T-helper 22 cell (primary cell): ENCODE measurements at places on chromosomes 3 and 15.

GRCh38 chr3:85576091-85576690 is 617.4 kb downstream of the CADM2 start:
- peak; percentile 2 for DNase-seq

DNA sequence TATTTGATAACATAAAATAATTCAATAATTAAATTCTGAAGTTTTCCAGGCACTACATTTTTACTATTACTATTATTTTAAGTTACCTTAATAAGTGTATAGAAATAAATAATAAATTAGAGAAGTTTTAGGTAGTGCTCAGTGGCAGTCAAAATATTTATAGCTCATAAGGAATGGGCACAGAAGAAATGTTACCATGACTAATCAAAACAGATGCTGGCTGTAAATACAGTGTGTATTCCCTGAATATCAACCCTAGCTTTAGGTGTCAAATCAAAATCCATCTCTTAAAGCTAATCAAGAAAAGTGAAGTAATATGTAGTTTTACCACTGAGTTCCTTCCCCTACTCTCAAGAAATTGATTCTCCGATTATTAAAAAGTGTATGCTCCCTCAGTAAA is 35.5 kb downstream of the ZBTB20 start:
- no peak for DNase-seq

DNA sequence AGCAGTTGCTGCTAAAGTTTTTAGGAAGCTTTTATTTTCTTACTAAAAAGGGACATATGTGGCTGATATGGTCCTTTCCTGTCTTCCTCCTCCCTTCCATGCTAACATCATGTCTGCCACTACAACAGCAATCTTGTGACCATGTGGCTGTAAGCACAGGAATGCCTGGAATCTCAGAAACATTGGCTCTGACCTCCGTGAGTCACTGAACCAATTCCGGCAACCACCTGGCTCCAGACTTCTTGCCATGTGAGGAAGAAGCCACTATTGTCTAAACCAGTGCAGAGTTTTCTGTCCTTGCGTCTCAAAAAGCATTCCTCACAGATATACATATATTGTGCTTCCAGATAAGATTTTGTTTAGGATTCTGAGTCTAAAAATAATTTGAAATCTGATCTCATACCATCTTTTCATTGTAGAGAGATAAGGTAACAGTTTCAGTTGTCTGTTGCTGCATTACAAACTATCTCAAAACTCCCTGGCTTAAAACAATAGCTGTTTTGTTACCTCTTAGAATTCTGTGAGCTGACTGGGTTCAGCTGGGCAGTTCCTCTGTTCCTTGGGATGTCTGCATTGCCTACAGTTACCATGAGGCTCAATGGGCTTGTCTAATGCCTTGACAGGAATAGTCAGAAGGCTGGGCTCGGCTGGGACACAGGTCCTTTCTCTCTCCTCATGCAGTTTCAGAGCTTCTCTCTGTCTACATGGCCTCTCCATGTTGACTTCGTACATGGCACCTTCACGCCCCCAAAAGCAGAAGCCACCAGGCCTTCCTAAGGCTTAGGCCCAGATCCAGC is 77.3 kb upstream of the MAGI1 start:
- no peak for DNase-seq

GRCh38 chr3:23203708-23204330 is 692 bp downstream of the UBE2E2 start:
- DNase-seq: no peak

- no peak for DNase-seq
These were observed 133.4 kb downstream of the FOXP1 start for GRCh38 chr3:71450162-71450561.

- no peak for DNase-seq
These were observed 18.7 kb downstream of the ABTB1 start for GRCh38 chr3:127691489-127691888.

DNA sequence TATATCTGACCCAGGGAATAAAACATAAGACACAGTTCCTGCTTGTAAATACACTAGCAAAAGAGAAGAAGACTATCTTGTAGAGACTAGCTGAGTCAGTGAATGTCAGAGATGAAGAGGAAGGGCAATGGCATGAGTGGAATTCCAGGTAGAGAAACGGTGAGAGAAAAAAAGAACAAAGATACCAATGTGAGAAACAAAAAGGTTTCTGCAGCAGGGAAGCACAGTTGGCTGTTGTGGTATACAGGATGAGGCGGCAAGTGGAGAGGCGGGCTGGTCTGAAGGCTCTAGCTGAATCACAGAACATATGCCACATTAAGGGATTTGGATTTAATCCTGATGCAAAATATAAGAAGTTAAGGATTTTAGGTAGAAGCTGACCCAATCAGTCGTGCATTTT is 17.1 kb upstream of the TASOR start:
- DNase-seq: no peak

DNA sequence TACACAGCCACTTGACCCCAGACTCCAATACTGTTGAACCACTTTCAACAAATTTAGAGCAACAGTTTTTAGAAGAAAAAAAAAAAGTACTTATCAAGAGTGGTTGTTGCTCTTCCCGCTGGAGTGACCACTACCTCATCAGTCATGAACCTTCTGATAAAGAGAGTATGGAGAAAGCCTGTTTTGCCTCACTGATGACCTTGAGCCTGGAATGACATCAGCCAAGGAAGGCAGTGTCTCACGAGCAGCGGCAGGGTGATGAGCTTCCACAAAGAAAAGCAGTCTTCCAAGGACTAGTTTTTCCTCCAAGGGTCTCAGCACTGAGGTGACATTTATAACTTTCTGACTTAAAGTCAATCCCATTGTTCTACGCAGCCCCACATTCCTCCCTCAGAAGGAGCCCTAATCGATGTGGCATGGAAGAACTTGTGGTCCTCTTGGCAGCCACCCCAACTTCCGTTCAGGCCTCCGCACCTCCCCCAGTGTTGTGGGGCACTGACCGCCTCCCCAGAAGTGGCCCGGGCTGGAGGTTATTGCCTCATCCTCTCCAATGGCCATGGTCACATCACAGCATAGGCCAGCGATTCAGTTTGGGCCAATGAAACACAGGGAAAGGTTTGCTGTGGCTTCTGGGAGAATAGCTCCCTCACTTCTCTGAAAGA is 1.8 kb upstream of the CYP11A1 start:
- DNase-seq: no peak

DNA sequence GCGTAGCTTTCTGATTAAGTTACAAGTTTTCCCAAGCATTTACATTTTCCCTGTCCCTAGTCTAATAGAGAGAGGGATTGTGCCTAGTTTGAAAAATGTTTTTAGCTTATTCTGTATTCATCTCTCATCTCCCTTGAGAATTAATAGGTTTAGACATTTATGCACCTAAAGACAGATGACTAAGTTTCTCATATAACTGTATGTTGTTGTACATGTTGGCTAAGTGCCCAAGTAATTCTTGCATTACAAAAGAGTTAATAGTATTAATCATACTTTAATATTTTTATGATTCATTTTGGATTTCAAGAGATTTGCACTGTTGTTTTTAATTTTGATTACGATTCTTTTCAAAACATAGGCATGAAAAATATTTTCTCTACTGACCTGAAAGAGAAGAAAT is 109.0 kb upstream of the TBL1XR1 start:
- no peak for DNase-seq

GRCh38 chr15:87689716-87690115 is 566.8 kb downstream of the NTRK3 start:
- no peak for DNase-seq

- no peak for DNase-seq
These were observed 30.7 kb upstream of the RPS17 start for GRCh38 chr15:82570721-82571508.

DNA sequence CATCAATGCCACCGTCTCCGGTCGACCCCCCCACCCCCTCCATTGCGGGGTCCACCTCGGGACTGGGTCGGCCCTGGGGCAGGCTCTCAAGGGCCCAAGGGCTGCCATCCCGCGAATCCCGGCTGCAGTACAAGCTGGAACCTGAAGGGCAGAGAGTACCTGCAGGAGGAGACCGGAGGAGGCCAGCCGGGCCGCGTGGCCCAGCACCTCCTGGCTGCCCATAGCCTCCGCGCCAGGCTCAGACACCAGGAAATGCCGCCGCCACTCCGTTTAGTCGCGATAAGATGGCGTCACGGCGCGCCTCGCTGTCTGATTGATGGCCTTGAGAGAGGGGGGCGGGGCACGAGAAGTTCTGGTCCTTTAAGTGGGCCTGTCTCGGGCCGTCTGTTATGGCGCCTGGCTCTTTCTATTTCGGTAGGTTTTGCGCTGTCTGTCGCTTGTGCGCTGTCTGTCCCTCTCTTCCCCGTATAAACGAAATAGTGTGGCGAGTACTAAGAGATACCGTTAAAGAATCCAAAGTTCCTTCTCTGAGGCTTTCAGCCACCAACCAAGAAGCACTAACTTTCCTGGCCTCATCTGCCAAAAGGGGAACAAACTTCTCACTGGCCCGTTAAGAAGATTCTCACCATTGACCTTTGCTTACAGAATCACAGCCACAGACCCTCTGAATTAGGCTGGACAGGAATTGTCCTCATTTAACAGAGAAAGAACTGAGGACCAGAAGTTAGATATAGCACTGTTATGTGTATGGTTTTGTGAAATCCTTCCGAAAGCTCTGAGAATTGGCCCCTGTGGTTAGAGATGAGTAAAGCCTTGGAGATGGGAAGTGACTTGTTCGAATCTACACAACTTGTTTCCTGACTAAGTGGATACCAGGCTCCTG is at the start of gene RFT1:
RFT1 (minus strand) TSS at position 257 of the 883 bp plus-strand sequence; CDS start at position 222, 35 bp downstream.
- DNase-seq: peak; percentile 95

GRCh38 chr15:42726114-42726513 is 10.8 kb downstream of the CDAN1 start:
- no peak for DNase-seq

DNA sequence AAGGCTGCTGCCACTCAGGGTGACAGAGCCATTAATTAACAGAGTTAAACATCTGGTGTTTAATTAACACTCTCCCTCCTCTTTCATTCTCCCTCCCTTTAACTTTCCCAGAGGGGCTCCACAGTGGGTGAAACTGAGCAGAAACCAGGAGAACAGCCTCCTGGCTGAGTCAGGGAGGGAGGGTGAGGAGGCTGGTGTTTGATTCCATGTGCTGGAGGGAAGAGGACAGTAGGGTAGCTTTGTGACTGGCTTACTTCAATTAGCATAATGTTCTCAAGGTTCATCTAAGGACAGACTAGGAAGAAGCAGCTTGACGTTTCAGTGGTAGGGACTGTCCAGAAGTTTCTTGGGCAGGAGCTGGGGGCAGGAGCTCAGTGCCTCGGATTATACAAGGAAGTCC is 62.8 kb downstream of the SEMA5B start:
- no peak for DNase-seq

DNA sequence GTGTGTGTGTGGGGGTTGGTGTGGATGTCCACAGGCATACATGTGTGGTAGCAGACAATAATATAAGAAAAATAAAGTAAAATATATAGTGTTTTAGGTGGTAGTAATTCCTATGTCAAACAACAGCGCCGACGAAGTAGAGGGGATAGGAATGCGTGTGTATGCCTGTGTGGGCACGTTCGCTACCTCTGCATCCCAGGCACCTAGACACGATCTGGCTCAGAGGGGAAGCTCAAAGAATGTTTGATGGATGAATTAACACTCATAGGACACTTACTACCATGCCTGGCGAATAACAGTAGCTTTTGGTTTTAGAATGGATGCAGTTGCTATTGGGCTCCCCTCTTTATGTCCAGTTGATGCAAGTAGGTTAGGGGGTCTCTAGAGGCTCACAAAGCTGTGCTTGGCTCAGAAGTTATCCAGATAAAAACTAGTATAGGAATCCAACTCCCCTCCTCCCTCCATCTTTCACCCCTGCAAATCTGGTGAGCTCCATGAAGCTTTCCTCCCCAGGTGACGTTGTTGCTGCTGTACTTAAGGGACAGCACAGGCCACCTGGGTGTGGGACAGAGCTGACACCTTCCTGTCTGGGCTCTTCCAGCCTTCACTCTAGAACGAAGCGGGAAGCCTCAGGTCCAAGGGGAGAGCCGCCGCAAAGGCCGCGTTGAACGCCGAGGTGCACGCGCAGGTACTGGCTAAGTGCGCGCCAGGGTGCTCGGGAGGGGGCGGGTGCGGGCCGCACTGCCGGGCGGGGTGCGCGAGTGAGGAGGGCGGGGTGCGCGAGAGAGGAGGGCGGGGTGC is 192.6 kb upstream of the LYSMD4 start:
- DNase-seq: peak; percentile 72
